Activated CD4-positive, CD25-positive, alpha-beta regulatory T cell (primary cell): ENCODE measurements at places on chromosomes 16 and 17.

- DNase-seq: no peak
Observed at GRCh38 chr16:88069397-88070168, 118.3 kb downstream of the BANP start.

GRCh38 chr16:49348408-49349176 lies 25.0 kb upstream of the C16orf78 start:
- DNase-seq: no peak

DNA sequence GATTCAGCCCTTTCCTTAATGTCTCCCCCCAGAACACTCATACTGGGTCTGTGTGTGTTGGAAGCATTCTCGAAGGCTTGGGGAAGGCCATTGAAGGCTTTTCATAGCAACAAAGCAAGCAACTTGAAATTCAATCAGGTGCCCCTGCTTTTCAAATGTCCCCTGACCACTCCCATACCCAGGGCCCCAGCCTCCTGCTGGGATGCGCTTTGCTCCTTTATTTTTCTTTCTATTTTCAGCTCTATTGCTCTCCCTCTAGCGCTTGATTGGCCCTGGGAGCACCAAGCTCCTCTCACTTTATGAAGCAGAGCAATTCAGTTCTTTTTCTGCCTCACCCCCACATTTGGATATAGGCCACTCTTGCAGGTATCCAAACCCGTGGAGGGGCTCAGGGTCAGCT lies 92.0 kb downstream of the WSCD1 start:
- DNase-seq: no peak

DNA sequence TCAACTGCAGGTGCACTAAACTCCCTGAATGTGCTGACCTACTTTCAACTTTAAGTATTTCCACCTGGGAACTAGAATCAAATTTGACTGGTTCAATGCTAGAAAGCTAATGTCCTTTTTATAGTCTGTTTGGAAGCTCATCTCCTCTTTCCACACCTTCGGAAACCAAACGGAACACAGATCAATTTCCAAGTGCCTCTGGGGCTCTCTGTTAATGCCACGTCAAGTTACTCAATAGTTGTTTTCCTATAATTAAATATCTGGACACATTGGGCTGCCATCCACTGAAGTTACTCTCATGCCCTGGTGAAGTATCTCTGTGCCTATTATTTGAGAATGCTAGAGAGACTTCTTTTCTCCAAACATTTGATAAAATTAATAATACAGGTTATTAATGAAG lies 29.7 kb downstream of the ABAT start:
- no peak for DNase-seq

DNA sequence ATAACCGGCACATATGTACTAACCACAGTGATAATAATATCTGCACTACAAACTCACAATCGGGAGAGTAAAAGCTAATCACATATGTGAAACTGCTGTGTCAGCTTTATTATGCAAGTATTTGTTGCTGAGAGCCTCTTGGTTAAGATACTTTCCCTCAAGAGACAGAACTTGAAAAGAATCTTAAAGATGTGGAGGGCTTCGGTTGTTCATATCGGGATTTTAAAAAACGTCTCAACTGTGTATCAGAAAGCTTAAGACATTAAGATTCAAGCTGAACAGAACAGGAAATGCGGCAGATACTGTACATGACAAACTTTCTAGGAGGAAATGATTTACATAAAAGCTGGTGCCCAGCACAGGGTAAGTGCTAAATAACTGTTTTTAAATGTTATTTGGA lies 27.5 kb upstream of the HLF start:
- DNase-seq: no peak

DNA sequence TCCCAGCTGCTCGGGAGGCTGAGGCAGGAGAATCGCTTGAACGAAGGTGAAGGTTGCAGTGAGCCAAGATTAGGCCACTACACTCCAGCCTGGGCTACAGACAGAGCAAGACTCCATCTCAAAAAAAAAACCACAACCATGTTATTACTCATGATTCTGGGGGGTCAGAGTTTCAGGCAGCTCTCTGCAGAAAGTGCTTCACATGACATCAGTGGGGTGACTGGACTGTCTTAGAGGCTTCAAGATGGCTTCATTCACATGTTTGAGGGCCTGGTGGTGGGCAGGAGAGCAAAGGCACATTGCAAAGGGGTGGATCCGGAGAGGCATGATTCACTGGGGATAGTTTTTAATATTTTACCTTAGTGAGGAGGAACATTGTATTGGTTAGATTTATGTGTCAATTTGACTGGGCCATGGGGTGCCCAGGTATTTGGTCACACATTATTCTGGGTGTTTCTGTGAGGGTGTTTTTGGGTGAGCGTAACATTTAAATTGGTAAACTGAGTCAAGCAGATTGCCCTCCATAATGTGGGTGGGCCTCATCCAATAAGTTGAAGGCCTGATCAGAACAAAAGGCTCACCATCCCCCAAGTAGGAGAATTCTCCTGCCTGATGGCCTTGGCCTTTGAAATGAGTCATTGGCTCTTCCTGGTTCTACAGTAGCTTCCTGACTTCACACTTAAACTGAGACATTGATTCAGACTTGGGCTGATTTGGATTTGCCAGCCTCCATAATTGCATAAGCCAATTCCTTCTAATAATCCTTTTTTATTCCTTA lies 109.8 kb downstream of the GOSR1 start:
- no peak for DNase-seq

DNA sequence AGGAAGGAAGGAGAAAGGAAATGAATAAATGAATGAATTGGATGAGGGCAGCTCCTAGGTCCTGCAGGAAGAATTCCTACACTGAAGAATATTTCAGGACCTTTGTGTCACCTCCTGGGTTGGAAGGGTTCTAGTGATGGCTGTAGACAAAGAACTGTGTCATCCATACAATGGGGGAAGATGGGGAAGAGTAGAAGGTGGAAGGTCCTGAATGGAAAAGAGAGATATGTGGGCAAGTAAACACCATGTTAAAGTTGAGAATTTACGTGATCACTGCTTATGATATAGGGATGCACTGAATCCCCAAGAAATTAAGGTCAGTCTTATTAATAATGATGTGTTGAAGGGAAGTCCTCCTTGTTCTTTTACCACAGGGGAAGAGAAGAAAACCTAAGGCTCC lies 4.2 kb upstream of the SUPT4H1 start:
- DNase-seq: no peak

DNA sequence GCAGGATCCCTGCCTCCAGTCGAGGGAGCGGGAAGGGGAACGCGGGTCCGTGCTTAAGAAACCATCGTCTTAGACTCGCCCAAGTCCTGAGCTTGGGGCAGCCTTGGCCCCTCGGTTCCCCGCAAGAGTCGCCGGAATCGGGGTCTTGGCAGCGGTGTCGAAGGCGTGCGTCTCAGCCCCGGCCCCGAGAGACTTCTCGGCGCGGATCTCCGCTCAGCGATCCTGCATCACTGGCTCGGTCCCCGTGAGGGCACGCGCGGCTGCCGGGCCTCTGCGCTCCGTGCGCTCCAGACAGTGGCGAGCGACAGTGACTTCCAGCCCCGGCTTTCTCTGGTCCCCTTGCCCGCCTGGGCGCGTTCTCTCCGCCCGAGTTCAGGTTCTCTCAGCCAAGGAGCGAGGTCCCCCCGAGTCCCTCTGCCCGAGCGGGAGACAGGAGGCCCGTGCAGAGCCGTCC lies 380 bp downstream of the HS3ST3A1 start:
- no peak for DNase-seq

- no peak for DNase-seq
Observed at GRCh38 chr17:79633993-79634813, 23.4 kb upstream of the RBFOX3 start.

DNA sequence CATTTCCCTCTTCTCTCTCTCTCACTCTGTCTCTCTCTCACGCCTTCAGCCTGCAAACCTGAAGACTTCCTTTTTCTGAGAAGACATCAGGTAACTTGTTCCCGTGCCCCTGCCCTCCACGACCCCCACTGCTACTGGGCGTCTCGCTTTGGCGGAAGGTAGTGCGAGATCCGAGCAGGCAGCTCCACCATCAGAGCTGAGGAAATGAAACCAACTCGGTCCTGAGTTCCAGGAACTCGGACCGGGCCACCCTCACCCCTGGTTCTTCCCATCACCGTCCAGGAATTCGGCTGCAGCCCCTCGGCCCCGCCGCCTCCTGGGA lies 585 bp downstream of the MLKL start:
- DNase-seq: no peak

GRCh38 chr16:61007694-61008093 lies 1028.5 kb downstream of the CDH8 start:
- no peak for DNase-seq

DNA sequence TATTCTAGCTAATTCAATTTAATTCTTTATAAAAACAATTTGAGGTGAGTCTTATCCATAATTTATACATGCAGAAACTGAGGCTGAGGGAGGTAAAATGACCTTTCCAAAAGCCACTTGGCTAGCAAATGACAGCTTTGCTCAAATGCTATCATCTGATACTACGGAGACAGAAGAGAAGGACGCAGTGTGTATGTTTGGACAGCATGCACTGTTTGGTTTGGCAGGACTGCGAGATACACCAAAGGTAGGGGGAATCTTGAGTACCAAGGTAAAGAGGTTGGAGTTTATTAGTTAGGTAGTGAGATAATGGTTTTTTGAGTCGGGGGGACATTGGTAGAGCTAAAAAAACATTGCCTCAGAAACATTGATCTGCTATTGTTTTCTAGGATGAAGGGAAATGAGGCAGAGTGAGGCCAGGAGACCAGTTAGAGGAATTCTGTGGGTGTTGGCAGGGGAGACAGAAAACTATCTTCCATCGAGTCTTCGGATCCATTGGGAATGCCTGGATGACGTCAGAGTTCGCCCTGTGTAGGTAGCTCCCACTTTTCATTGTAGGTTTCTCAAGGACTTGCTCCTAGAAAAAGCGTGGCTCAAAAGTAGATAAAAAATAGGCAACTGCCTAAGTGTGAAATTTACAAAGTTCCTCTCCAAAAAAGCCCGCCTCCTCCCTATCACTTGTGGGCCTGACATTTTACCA lies 2.5 kb upstream of the HS3ST4 start:
- DNase-seq: no peak

DNA sequence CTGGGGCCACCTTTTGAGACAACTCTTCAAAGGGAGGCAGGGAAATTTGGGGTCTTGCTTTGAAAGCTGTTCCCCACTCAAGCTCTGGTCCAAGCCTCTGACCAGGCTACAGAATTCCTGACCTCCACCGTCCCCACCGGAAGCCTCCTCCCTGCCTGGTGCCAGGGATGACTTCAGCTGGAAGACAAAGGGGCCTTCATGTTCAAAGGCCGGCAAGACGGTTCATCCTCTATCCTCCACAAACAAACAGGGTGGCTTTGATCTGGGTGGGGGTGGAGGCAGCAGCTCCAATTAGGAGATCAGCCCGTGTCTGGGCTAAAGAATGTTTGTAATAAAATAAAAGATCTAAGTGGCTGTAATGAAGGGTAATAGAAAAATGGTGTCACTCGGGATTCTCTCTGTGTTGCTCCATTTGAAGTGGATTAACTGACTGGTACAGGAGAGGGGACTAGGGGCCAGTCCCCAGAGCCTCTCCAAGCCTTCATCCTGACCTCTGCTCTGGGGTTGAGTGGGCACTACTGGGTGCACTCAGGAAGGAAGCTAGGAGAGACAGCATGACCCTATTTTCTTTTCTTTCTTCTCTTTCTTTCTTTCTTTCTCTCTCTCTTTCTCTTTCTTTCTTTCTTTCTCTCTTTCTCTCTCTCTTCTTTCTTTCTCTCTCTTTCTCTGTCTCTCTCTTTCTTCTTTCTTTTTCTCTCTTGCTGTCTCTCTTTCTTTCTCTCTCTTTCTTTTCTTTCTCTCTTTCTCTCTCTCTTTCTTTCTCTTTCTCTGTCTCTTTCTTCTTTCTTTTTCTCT lies 27.5 kb upstream of the NKD1 start:
- DNase-seq: no peak

- no peak for DNase-seq
Observed at GRCh38 chr16:4328046-4328781, 12.3 kb downstream of the GLIS2 start.

DNA sequence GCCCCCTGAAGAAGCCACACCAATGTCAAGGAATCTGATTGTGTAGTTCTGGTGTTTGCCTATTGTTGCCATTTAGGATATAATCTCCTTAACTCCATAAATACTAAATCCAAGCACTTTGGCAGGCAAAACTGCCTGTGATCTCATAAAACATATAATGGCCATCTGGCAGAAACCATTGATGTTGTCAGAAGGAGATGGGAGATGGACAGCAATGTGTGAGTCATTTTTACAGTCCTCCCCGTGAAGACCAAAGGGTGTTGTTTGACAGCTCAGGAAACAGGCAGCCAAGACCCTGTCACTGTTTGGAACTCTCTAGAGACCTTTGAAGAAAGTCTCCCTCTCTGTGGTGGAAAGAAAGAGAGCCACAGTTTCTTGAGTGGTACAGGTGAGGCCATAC lies 454.1 kb downstream of the HS3ST3B1 start:
- DNase-seq: no peak

- no peak for DNase-seq
Observed at GRCh38 chr17:3692346-3692745, 3.6 kb downstream of the P2RX5 start.

GRCh38 chr16:82504836-82505235 lies 121.9 kb upstream of the CDH13 start:
- no peak for DNase-seq

GRCh38 chr16:54049591-54050458 lies 236.8 kb downstream of the IRX3 start:
- no peak for DNase-seq

DNA sequence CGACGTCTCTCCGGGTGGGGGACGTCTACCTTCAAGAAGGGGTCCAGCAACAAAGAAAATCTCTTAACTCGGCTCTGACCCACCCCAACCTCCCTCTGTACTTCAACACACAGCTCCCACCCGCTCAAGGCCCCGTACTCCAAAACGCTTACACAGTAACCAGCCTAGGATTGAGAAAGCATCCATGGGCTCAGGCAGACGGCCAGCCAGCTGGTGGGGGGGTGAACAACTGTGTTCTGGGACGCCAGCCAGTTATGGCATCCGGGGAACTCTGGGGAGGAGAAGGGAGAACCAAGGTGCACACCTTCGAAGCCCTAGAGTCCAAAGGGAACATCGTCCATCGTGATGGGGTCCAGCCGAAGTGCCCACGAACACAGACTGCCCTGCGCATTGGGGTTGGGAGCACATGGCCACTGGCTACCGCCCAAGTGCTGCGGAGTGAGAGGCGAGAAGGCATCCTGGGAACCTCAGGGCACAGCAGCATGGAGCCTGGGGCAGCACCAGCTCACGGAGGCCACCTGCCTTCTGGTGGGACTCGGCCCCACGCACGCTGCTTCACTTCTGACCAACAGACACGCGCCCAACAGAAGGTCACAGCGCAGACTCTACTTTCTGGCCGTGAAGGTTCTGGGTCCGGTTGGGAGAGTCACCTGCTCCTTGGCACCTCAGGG lies 14.3 kb downstream of the SLC16A3 start:
- no peak for DNase-seq

- DNase-seq: no peak
Observed at GRCh38 chr16:72246423-72246822, 74.5 kb upstream of the PMFBP1 start.

DNA sequence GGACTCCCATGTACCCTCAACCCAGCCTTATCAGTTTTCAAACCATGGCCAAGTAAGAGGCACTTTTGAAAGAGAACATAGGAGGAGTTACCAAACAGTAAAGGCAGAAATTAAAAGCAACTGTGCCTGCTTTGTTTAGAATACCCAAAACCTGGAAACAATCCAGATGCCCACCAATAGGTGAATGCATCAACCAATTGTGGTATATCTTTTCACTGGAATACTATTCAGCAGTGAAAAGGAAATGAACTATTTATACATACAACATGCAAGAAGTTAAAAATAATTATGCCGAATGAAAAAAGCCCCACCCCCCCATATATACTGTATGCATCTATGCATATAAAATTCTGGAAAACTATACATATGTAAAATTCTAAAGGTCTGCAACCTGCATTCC lies 37.0 kb downstream of the PITPNC1 start:
- no peak for DNase-seq

- DNase-seq: no peak
Observed at GRCh38 chr16:30416624-30417528, 9.5 kb downstream of the ZNF771 start.
